ENCODE measurements at places on chromosomes 12 and 14.

DNA sequence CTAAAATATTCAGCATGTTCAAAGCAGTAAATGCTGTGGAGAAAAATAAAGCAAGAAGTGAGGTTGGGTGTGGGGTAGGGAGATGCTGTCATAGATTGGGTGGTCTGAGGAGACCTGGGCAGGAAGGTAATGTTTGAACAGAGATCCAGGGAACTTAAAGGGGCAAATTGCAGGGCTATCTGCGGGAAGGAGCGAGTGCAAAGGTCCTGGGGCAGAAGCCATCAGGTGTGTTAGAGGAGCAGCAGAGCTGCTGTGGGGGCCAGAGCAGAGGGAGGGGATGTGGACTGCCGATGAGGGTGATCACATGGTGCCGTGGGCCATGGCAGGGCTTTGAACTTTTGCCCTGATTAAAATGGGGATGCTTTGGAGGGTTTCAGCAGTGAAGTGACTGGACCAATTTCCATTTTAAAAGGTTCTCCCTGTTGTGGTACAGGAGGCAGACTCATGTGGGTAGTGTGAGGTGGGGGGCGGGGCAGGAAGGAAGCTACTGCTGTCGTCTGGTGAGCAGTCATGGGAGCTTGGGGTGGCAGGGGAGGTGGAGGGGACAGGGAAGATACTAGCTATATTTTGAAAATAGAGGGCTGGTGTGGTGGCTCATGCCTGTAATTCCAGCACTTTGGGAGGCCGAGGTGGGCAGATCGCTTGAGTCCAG is 145.0 kb downstream of the AACS start:
- DNase-seq: no peak

GRCh38 chr14:60643463-60644314 is 5.6 kb downstream of the SIX1 start:
- DNase-seq: no peak

DNA sequence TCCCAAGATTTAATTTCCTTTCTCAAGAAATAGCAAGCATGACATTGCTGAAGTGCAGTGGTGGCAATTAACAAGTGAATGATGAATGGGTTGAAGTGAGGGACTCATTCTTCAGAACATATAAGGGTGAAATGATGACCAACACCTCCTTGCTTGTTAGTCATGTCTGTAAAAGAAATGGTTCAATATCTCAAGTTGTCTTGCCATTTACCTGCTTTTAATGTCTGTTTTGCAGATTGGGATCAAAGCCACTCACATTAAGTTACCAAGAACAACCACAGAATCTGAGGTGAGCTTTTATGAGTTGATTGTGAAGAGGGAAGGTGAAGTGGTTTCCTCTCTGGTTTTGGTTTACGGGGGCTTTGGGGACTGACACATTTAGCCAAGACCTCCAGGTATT is 24.1 kb downstream of the MTHFD1 start:
- no peak for DNase-seq

- DNase-seq: no peak
Measured at GRCh38 chr14:81330619-81331122, 69.5 kb downstream of the STON2 start.

DNA sequence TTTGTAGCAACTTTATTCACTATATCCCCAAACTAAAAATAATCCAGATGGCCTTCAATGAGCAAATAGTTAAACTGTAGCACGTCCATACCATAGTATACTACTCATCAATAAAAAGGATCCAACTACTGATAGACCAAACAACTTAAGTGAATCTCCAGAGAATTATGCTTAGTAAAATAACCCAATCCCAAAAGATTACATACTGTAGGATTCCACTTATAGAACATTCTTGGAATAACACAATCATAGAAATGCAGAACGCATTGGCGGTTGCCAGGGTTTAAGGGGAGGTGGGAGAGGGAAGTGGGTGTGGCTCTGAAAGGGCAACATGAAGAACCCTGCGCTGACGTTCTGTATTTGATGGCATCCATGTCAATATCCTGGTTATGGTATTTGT is 28.6 kb downstream of the SNRPF start:
- DNase-seq: no peak

GRCh38 chr12:112677050-112677765 is 114.3 kb upstream of the RPH3A start:
- DNase-seq: no peak

DNA sequence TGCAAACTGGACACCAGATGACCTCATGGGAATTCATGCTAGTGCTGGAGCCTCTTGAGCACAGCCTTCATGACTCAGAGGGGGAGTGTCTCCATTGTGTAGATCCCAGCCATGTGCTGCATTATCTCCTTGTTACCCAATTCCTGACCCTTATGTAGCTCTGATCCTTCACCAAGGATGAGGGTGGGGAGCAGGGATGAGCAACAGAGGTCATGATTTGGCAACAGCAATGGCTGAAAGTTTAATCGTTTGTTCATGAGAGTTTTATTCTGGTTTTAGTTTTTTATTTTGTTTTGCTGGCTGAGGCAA is 9.5 kb upstream of the BDKRB1 start:
- DNase-seq: peak; percentile 94

GRCh38 chr12:85572956-85573355 is 263.3 kb downstream of the RASSF9 start:
- peak; percentile 18 for DNase-seq

GRCh38 chr14:49770212-49770817 is 2.4 kb downstream of the KLHDC2 start:
- no peak for DNase-seq

- DNase-seq: peak; percentile 98
Measured at GRCh38 chr12:42756841-42757623, 167.5 kb upstream of the PRICKLE1 start.

All from fibroblast of skin of abdomen (primary cell).